Naive thymus-derived CD4-positive, alpha-beta T cell (primary cell): ENCODE measurements at places on chromosomes 5 and 9. TPM values are rescaled to one million over a fixed set of nuclear protein-coding genes. Genes with fewer than 3 reads are reported as not detected.

DNA sequence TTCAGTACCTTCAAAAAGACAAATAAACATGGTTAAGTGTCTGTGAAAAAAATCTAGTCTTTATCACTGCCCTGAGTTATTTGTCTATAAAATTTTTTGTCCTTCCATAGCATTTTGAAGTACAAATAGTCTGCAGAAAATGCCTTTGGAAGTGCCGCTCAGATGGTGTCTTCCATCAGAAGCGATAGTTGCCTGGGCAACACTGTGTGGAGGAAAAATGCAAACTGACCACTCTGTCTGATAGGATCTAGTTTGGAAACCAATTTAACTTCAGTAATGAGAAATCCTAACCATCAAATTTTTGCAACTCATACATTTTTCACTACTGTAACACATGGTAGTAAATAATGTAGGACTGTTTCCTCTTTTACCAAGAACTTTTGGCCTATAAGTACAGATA, 449.9 kb downstream of the PRELID2 start:
- no peaks in the 10 kb centered on the region for H3K27me3 ChIP-seq
- no peak for DNase-seq
- no peaks in the 10 kb centered on the region for H3K36me3 ChIP-seq
- H3K4me3 ChIP-seq, result no peak overlapping the region
- no peaks in the 10 kb centered on the region for H3K4me1 ChIP-seq
- no peak overlapping the region for H3K27ac ChIP-seq

DNA sequence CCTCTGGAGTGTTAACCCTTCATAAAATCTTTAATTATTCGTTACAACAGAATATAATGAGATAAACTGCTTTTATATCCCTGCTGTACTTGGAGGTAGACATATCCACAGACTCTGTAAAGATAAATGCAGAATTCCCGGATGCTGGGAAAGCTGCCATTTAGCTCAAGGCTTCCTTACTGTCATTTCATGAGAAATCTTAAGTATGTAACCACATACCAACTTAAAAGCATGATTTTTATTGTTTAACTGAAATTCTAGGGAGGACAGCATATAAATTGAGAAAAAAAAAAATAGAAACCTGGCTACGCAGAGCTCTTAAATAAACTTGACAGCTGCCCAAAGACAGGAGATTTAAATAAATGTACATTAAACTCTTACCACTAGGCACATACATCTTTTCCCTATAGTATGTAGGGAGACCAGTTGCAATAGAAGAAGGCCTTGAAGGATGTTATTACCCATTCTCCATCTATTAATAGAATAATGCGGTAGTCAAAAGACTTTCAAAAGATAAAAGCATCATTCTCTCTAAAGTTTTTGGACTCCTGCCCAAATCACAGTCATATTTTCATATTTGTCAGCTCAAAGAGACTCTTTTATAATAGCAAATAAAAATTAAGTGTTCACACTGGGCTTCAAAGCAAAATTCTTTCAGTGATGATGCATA, 373.8 kb downstream of the NDUFS4 start:
- DNase-seq, result no peak
- no peaks in the 10 kb centered on the region for H3K36me3 ChIP-seq
- H3K4me1 ChIP-seq, result no peaks in the 10 kb centered on the region
- H3K27ac ChIP-seq, result no peak overlapping the region
- H3K4me3 ChIP-seq, result no peak overlapping the region

- no peak for DNase-seq
- H3K4me1 ChIP-seq, result no peaks in the 10 kb centered on the region
- H3K27me3 ChIP-seq, result no peaks in the 10 kb centered on the region
- H3K36me3 ChIP-seq, result no peaks in the 10 kb centered on the region
- no peak overlapping the region for H3K27ac ChIP-seq
These were observed 107.5 kb downstream of the EBF1 start for GRCh38 chr5:158992037-158992740.

DNA sequence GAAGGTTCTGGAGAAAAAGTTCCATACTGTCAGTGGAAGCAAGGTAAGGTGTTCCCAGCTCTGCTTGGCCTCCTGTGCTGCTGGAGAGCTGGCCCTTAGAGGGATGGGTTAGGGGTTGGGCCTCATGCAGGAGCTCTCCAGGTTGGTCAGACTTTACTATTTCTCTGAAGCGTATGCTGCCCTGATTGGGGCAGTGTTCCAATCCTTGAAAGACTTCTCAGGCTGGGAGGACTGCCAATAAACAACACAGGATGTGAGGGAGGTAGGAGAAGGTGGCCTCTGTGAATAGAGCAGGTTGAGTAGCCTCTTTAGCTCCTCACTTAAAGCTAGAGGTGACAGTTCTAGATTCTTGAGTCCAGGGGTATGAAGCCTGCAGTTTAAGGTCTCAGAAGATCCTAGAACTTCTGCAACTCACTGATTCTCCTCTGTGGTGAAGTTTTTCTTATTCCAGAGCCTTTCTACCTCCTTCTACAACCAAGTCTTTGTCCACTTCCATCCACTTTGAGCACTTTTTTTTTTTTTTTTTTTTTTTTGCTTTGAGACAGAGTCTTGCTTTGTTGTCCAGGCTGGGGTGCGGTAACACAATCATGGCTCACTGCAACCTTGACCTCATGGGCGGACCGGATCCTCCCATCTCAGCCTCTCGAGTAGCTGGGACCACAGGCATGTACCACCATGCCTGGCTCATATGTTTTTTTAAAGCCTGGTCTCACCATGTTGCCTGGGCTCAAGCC, 3.0 kb downstream of the HNRNPAB start:
- peak overlapping the region; percentile 88 for H3K27ac ChIP-seq
- no peak for DNase-seq
- peaks cover 35% of the 10 kb centered on the region for H3K36me3 ChIP-seq
- H3K27me3 ChIP-seq, result no peaks in the 10 kb centered on the region
- H3K4me3 ChIP-seq, result no peak overlapping the region

DNA sequence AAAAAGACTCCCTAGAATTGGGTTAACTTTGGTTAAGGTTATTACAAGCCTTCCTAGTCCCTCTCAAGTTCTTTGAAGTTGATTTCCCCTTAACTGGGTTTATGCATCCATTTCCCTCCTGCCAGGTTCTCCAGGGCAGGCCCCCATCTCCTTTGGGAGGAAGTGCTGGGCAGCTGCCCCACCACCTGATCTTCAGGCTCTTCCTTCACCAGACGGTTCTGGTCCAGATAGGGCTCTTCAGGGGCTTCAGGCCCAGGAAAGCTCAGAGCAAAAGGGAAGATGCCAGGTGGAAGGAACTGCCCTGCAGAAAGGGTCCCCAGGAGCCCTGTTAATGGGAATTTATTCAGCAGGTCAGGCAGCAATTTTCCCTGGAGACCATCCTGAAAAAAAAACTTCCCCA, 2.1 kb downstream of the SMIM32 start:
- H3K36me3 ChIP-seq, result no peaks in the 10 kb centered on the region
- DNase-seq, result no peak
- no peaks in the 10 kb centered on the region for H3K27me3 ChIP-seq
- H3K4me3 ChIP-seq, result no peak overlapping the region
- H3K4me1 ChIP-seq, result no peaks in the 10 kb centered on the region
- no peak overlapping the region for H3K27ac ChIP-seq

The FOXD4L4 gene
- total RNA-seq, result 0.30 TPM

The SLC27A6 gene
- total RNA-seq, result not detected in 2 replicates
